ENCODE measurements at places on chromosomes 16 and 17. TPM values are rescaled to one million over a fixed set of nuclear protein-coding genes. Genes with fewer than 3 reads are reported as not detected.

- DNase-seq: no peak
These were observed 484 bp downstream of the FZD2 start for GRCh38 chr17:44557651-44558285.

DNA sequence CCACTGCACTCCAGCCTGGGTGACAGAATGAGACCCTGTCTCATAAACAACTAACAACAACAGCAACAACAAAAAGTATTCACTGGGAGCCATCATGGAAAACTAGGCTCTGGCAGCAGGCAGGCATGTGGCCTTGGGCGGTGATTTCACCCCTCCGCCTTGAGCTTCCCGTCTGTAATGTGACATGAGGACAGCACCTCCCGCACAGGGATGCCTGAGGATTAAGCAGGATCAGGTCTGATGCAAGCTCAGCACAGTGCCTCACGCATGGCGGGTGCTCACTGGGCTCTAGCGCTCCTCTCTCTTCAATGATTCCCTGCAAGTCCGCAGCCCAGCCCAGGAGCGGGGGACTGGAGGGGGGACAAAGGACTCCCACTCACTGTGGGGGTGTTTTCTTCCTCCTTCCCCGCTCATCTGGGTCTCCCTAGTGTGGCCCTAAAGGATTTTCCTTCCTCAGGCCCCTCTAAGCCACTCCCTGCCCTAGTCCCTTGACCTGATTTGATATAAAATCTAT lies 2.8 kb downstream of the PLCD3 start:
- DNase-seq: no peak

The SEPTIN1 gene
- polyA plus RNA-seq: 3.1 TPM

- no peak for DNase-seq
These were observed 7.1 kb downstream of the AKAP1 start for GRCh38 chr17:57092171-57092570.

The NPIPA8 gene
- 61.6 TPM for polyA plus RNA-seq

DNA sequence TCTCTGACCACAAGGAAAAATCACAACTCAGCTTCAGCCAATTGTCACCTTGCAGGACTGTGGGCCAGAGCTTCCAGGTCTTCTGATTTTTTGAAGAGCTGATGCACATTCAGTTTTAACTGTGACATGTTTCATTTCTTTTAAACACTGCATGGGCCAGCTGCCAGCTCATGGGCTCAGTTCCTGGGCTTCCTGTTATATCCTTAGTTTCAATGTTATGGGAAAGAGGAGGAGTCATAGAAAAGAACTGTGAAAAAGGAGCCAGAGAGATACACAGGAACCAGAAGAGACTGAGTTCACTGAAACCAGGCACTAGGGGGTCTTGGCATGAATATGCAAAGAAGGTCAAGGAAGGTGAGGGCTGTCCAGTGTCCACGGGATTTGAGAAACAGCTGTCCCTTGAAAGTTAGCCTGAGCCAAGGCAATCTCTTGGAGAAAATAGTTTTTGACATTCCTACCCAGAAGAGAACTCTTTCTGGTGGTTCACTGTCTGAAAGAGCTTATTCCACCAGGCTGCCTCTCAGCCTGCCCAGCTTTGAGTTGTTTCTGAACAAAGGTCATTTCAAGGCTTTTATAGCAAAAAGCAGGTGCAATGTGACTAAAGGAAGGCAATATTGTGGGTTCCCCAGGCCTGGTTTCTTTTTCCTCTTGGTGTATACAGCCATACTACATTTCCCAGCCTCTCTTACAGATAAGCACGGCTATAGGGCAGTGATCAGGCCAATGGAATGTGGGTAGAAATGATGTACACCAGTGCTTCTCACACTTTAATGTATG lies 10.5 kb downstream of the PDILT start:
- no peak for DNase-seq

GRCh38 chr17:32777436-32777835 lies 99.5 kb downstream of the MYO1D start:
- DNase-seq: no peak

GRCh38 chr17:82043507-82043906 lies 6.0 kb upstream of the DCXR start:
- no peak for DNase-seq

DNA sequence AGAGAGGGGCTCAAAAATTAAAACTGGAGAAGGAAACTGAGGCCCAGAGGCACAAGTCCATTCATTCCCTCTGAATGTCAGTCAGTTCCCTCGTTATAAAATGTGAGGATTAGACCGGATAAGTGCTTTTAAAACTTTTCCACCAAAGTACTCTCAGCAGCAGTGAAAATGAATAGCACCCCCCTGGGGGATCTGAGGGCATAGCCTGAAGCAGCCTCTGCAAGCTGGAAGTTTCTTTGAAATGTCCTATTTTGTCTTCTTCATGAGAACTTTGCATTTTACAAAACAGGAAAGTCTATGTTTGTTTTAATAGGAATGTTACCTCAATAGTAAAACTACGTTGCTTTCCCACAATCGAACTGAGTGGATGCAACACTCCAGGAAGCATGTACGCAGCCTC lies 273.0 kb downstream of the CEP112 start:
- DNase-seq: no peak

DNA sequence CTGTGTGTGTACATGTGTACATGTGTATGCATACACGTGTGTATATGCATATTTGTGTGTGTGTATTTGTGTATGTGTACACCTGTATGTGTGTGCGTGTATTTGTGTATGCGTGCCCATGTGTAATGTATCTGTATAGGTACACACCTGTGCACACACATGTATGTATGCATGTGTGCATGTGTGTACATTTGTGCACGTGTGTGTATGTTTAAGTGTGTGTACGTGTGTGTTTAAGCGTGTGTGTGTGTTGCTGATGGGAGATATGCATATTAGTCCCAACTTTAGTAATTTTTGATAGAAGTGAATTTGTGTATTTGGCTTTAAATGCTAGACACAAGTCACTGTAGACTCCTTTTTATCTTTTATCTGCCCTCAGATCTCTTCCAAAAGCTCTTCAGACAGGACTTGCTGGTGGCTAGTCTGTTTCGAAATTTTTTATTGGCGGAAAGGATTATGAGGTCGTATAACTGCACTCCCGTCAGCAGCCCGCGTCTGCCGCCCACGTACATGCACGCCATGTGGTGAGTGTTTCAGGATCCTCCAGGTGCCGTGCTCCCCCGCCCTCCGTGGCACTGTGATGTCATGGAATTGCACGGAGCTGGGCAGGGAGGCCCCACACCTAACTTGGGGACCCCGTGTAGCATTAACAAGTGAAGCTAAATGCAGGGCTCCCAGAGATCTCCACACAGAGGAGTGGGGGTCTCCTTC lies 168.8 kb upstream of the CHMP6 start:
- no peak for DNase-seq

The TLCD3A gene
- polyA plus RNA-seq: 31.9 TPM

DNA sequence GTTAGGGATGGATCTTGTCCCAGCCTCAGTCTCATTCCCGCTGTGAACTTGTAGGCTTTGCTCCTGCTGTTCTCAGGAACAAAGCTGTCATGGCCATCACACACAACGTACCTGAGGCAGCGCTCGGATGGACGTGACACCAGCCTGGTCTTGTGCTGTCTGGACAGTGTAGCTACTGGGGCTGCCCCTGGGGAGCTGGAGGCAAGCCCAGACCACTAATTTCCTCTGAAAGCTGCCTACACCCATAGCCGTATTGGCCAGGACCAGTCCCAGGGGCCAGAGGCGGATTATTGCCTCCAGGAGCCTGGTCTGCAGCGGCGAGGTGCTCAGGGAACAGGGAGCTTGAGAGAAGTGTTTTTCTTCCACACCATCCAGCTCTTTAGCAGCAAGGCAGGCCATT lies 11.7 kb downstream of the ZNHIT3 start:
- no peak for DNase-seq

The UNKL gene
- 30.6 TPM for polyA plus RNA-seq

GRCh38 chr16:85101956-85102630 lies 10.2 kb downstream of the CIBAR2 start:
- DNase-seq: no peak

DNA sequence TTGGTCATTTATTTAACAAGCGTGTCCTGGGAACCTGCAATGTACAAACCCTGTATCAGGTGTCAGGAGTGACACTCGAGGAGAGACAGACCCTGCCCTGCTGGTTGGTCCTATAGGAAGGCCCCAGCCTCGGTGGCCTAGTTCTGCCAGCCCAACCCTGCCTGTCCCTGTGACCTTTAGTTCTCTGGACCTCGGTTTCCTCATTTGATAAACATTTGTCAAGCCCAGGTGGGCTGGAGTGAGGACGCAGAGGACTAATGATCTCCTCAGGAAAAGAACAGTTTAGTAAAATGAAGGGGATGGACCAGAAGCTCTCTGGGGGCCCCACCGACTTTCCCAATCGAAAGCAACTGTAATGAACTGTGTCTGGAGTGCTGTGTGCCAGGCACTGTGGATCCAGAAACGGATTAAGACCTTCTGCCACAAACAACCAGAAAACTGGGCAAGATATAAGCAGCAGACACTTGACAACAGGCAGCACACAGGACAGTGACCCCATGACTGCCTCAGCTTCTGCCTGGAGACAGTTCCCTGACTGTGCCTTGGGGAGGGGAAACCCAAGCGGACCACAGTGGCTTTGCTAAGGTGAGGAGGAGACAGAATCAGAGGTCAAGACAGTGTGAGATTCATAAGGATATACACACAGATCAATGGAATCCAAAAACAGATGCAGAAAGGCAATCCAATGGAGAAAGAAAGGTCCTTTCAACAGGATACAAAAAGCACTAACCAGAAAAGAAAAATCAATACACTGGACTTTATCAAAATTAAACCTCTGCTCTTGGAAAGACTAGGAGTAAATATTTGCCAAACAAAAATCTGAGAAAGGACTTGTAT lies 8.8 kb downstream of the PRCD start:
- DNase-seq: no peak

GRCh38 chr17:9123594-9124553 lies 102.6 kb downstream of the NTN1 start:
- DNase-seq: no peak

DNA sequence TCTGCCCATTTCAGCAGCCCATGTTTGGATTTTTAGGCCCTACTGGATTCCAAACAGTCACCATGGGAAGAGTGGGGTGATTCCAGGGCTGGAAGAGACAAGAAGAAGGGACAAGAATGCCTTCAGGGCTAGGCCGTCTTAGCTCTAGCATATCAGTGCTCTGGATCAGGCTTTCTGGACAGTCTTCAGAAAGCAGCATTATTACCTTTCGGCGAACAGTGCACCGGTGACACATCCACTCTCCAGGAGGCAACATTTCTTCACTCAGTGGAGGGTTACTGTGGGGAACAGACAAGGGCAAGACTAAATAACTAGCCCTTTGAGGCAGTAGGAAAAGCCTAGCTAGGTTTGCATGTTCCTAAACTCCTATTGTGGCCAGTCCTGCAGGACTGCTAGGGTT lies 23.9 kb upstream of the DHRS13 start:
- no peak for DNase-seq

DNA sequence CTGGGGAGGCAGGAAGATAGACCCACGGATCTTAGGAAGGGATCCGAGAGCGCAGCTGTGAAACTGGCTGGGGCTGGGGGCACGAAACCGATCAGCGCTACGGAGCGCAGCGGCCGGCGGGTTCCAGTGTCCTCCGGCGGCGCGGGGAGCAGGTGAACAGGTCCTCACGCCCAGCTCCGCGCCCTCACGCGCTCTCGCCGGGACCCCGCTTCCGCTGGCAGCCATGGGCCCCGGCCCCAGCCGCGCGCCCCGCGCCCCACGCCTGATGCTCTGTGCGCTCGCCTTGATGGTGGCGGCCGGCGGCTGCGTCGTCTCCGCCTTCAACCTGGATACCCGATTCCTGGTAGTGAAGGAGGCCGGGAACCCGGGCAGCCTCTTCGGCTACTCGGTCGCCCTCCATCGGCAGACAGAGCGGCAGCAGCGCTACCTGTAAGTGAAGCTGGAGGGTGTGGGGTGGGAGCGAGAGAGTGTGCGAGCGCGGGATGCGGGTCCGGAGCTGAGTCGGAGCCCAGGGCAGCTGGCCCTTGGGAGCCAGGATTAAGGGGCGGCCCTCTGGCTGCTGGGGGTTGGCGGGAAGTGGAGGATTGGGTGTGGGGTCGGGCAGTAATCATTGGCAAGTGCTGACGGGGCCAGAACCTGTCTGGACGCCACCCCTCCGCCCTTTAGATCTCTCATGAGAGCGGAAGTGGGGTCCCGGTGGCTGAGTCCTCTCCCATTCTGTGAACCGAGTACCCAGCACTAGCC lies 479 bp downstream of the ITGA3 start:
- DNase-seq: no peak

- DNase-seq: no peak
These were observed 1.2 kb downstream of the ARHGAP17 start for GRCh38 chr16:25013751-25014499.

GRCh38 chr17:72379516-72379915 lies 258.7 kb downstream of the SOX9 start:
- DNase-seq: no peak

The OR4D1 gene
- 0.11 TPM for polyA plus RNA-seq

GRCh38 chr17:68516732-68517131 lies 4.5 kb downstream of the PRKAR1A start:
- DNase-seq: no peak

The TMC8 gene
- 3.5 TPM for polyA plus RNA-seq

GRCh38 chr17:12519956-12520594 lies 145.6 kb upstream of the MYOCD start:
- no peak for DNase-seq

The NAT9 gene
- 54.9 TPM for polyA plus RNA-seq

DNA sequence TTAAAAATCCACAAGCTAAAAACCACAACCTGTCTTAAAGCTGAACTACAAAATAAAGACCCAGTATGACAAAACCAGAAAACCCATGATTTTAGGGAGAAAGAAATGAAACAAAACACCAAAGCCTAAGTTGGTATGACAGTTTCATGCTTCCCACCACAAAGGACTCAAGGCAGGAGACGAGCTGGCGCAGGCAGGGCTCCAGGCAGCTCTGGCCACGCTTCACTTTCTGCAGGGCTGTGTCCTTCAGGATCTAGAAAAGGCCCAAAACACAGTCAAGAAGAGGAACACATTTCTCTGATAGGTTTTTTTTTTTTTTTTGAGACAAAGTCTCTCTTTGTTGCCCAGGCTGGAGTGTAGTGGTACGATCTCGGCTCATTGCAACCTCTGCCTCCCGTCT lies 75.3 kb downstream of the WDR59 start:
- DNase-seq: no peak

All from renal cortex interstitium (tissue), 15 donors.